HT1080 (cell line): ENCODE measurements at places on chromosomes 2 and 18. TPM values are rescaled to one million over a fixed set of nuclear protein-coding genes. Genes with fewer than 3 reads are reported as not detected.

DNA sequence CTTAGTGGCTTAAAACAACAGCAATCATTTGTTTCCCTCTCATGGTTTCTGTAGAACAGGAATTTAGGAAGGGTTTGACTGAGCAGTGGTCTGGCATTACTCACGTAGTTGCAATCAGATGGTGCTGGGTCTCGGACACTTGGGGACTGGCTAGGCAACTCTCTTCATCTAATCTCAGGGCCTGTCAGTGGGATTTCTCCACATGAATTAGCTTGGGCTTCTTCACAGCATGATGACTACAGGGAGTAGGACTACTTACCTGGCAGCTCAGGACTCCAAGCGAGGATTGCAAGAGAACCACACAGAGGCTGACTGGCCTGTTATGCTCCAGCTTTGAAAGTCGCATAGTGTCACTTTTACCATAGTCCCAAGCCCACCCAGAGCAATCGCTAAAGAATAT lies 125.1 kb downstream of the TTC27 start:
- DNase-seq, result no peak

DNA sequence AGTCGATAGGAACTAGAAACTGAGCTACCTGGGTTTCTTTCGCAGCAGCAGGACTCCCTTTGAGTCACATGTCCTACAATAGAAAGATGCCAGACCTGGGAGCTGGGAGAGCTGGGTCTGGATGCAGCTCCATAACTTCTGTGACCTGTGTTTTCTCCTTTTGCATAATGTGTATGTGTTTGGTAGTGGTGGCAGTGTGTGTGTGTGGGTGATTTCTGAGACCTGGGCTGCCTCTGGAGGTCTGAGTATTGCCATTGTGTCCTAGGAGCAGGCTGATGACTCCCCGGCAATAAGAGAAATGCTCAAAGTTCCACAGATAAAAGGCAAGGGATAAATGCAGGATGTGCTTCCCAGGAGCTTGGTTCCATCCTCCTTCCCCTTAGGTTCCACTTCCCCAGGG lies 6.4 kb downstream of the WNT10A start:
- no peak for DNase-seq

DNA sequence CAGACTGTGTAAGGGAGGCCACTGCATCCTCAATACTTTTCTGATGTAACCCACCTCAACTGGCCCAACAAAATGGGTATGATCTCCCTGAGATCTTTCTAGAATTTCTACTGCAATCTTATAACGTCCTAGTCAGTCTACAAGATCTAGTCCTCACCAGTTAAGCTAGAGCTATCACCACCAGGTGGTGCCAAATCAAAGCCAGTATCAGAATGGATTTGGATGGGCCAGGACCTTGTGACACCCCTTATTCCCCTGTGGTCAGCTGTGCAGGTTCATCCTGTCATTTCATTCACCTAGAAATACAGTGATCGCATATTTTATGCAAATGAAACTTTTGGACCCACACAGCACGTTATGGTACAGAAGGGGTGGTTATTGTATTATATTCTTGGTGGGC lies 90.3 kb downstream of the OLA1 start:
- DNase-seq, result peak; percentile 28

- DNase-seq, result no peak
Observed at GRCh38 chr2:38123911-38124310, 48.0 kb upstream of the CYP1B1 start.

DNA sequence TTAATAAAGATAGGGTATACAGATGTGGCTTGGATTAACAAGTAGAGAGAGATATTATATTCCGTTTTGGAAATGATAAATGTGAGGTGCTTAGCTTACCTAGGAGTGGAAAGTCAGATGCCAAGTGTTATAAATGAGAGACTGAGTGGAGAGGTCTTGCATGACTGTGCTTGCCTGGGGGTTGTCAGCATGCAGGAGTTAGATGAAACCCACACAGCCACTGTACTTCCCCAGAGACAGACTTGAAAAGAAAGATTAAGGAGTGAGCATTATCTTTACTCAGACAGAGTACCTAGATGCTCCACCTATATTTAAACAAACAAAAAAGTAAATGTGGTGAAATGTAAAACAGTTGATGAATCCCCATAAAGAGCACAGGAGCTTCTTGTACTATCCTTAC lies 482.7 kb downstream of the RIT2 start:
- DNase-seq, result no peak

DCDC2C gene
- total RNA-seq, result 0.33 and 1.1 TPM in 2 replicates
